Astrocyte (in vitro differentiated cells and primary cell): ENCODE measurements at places on chromosomes 13 and 19. TPM values are rescaled to one million over a fixed set of nuclear protein-coding genes. Genes with fewer than 3 reads are reported as not detected.

NLRP7 gene
- total RNA-seq = not detected in 2 replicates

DNAJC3 gene
- total RNA-seq = 51.7 and 55.7 TPM in 2 replicates

C1QTNF9B gene
- total RNA-seq = not detected in 2 replicates

FFAR1 gene
- total RNA-seq = not detected in 2 replicates

GRCh38 chr19:17471410-17472125, 1.2 kb downstream of the SLC27A1 start:
- H3K4me1 ChIP-seq = peaks cover 30% of the 10 kb centered on the region
- no peak overlapping the region for H3K27ac ChIP-seq
- no peak for DNase-seq
- H3K36me3 ChIP-seq = no peaks in the 10 kb centered on the region
- H3K4me3 ChIP-seq = peak overlapping the region; percentile 71

DNA sequence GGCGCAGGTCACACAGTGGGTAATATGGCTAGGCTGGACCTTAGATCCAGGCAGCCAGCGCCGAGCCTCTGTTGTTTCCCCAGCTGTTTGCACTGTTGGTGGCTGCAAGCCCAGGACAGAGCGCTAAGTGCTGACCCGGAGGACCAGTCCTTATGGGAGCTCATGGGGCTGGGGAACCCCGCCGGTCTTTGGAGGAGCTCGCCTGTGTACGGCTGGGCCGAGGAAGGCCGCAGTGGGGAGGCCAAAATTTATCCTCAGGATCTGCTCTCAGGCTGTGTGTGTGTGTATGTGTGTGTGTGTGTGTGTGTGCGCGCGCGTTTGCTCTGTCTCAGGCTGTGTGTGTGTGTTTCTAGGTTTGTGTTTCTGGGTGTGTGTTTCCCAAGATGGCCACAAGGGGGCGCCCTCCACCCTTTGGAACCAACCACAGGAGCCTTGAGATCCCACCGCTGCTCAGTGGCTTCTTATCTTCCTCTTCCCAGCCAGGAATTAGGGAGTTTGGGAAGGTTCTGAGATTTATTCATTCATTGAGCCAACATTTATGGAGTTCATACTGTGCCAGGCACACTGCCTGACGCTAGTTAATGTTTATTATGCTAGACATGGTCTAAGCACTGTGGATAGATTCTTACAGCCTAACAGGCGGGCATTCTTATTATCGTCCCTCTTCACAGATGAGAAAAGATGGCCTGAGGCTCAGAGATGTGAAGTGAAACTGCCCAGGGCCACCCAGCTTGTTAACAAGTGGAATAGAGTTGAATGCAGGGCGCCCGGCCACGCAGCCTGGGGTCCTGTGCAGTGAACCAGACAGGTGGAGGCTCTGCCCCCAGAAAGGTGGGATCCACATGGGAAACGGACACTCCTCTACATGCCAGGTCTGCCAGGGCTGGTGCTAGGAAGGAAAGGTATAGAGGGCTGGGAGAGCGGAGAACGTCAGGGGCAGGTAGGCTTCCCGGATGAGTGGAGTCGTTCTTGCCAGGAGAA, 13.0 kb downstream of the PGLYRP1 start:
- H3K4me1 ChIP-seq = peaks cover 2% of the 10 kb centered on the region
- no peaks in the 10 kb centered on the region for H3K36me3 ChIP-seq
- no peak overlapping the region for H3K27ac ChIP-seq
- H3K27me3 ChIP-seq = no peaks in the 10 kb centered on the region

GRCh38 chr13:42259515-42259914, 12.4 kb upstream of the AKAP11 start:
- H3K36me3 ChIP-seq = no peaks in the 10 kb centered on the region
- no peak for DNase-seq
- H3K4me1 ChIP-seq = no peaks in the 10 kb centered on the region
- H3K27ac ChIP-seq = no peak overlapping the region
- H3K27me3 ChIP-seq = no peaks in the 10 kb centered on the region
- no peak overlapping the region for H3K4me3 ChIP-seq

GRCh38 chr13:23628250-23628649, 58.0 kb downstream of the TNFRSF19 start:
- DNase-seq = no peak
- peaks cover 18% of the 10 kb centered on the region for H3K36me3 ChIP-seq
- peaks cover 11% of the 10 kb centered on the region for H3K4me1 ChIP-seq
- H3K27ac ChIP-seq = no peak overlapping the region
- H3K27me3 ChIP-seq = no peaks in the 10 kb centered on the region

DNA sequence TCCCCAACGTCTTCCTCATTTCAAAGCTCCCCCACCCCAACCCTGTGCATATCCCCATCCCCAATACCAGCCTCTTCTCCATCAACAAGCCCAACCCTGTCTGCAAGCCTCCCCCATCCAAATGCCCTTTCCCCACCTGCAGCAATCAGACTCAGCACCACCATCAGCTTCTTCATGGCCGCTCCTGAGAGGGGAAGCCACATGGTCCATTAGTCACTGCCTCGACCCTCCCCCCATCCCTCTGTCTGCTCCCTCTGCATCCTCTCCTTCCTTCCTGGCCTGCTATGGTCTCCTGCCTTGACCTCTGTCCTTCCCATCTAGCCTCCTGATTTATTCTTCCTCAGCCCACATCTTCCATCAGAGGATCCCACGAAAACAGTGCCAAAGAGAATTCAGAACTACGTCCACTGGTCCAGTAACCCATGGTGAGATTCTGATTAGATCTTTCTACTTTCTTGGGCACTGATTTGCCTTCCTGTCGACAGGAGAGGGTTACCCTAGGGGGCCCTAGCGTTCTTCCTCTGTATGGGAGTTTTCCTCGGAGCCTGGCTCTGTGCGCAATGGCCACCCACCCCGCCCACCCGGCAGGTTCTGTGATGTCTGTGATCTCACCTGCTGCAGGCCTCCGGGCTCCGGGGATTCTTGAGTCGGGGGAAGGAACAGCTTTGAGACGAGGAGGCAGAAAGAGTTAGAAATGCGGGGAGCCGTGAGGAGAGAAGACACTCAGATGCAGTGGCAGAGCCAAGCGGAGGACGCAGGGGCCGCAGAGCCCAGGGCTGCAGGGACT, 1.3 kb downstream of the KLK6 start:
- H3K4me3 ChIP-seq = no peak overlapping the region
- H3K27me3 ChIP-seq = no peaks in the 10 kb centered on the region
- H3K36me3 ChIP-seq = no peaks in the 10 kb centered on the region
- no peaks in the 10 kb centered on the region for H3K4me1 ChIP-seq
- no peak for DNase-seq

DNA sequence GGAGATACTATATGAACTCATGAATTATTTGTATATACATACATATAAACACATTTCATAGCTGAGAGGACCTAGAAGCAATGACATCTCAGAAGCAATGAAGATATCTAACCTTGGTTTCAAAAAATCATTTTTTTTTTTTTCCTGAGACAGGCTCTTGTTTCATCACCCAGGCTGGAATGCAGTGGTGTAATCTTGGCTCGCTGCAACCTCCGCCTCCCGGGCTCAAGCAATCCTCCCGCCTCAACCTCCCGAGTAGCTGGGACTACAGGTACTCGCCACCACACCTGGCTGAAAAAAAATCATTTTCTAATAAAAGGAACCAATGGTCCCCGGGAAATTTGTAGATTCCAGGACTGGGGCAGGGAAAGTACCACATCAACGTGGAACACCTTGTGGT, 4.0 kb downstream of the ZNF565 start:
- H3K27me3 ChIP-seq = no peaks in the 10 kb centered on the region
- no peak overlapping the region for H3K4me3 ChIP-seq
- H3K4me1 ChIP-seq = no peaks in the 10 kb centered on the region
- H3K27ac ChIP-seq = no peak overlapping the region

DNA sequence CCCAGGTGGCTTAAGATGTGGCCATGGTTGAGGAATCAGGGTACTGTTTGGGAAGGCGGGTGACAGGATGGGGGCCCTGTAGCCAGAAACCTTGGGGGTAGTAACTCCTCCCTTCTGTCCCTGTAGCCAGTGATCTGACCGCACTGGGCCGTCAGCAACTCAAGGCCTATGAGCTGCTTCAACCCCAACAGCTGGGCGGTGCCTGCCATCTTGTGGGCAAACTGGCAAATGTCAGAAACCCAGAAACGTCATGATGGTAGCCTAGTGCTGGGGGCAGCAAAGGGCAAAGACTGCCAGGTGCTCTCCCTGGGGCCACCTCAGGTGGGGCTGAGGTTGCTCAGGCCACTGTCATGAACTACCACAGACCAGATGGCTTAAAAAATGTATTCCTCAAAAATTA, 3.5 kb downstream of the COPE start:
- no peak overlapping the region for H3K27ac ChIP-seq
- H3K4me3 ChIP-seq = no peak overlapping the region
- H3K4me1 ChIP-seq = peaks cover 15% of the 10 kb centered on the region
- H3K36me3 ChIP-seq = peaks cover 7% of the 10 kb centered on the region
- DNase-seq = no peak
